Activated T-cell treated with anti-CD3 and anti-CD28 coated beads for 1 hour (primary cell): ENCODE measurements at places on chromosomes 3 and 15.
A peak's percentile ranks its signal among the peaks of the same experiment; 100 is the strongest.

GRCh38 chr15:96416218-96416933 lies 85.9 kb downstream of the NR2F2 start:
- DNase-seq = no peak

DNA sequence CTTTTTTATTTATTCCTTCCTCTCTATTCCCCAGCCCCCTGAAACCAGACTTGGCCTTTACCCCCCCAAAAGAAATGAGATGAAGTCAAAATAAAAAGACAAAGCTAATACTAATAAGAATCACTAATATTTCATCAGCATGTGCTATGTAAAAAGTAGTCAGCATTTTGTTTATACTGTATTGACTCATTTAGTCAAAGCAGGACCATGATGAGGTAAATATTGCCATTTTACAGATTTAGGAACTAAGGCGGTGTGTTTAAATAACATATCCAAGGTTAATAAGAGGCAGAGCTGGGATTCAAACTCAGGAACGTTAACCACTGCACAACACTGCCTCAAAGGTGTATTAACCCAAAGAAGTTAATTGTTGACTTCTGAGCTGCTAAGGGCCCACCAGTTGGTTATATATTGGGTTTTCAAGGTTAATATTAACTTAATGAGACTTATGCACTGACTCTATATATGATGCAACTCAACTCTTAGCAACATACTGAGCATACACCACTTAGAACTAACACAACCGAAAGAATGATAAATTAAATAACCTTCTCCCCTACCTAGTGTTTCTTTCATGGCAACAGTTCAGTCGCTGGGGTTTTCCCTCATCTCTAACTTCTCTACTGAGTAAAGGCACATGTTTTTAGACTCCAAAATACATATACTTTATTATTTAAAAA lies 34.7 kb downstream of the FOXP1 start:
- no peak for DNase-seq

- no peak for DNase-seq
Measured at GRCh38 chr3:69521286-69521685, 135.4 kb upstream of the FRMD4B start.

GRCh38 chr15:84975871-84976351 lies 5.7 kb upstream of the PDE8A start:
- no peak for DNase-seq

- peak; percentile 58 for DNase-seq
Measured at GRCh38 chr3:43389388-43390254, 103.3 kb downstream of the SNRK start.

DNA sequence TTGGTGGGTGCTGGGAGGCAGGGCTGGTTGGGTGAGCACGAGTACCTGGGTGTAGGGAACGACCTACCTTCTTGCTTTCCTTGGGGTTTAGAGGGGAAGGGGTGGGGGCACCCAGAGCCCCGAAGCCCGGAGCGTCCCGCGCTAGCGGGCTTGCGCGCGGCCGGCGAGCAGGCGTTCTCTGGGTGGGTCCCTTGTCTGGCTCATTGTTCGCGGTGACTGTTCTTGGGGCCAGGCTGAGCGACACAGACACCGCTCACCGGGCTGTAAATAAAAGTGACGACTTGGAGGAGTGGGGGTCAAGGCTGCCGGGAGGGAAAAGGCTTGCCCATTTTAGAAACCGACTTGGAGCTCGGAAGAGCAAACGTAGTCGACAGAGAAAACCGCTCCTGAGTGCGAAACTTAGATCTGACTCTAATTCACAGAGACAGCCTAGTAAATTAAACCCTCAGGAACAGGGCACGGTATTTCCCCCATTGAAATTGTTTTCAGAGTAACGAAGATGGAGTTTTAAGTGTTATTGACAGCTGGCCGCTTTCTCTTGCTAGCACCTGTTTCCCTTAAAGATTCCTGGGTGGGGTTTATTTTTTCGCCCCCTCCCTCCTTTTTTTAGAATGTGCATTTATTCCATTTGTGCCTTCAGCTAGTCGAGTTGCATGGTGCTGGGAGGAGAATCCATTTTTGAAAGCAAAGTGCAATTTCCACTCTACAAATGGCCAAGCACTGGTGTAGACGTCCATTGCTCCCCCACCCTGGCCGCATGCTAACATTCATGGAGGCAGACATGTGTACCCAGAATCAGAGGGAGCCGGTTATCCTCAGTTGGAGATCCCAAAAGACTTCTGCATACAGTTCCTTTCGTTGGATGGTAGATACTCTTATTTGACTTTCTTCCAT lies 532.1 kb upstream of the SEMA6D start:
- no peak for DNase-seq

DNA sequence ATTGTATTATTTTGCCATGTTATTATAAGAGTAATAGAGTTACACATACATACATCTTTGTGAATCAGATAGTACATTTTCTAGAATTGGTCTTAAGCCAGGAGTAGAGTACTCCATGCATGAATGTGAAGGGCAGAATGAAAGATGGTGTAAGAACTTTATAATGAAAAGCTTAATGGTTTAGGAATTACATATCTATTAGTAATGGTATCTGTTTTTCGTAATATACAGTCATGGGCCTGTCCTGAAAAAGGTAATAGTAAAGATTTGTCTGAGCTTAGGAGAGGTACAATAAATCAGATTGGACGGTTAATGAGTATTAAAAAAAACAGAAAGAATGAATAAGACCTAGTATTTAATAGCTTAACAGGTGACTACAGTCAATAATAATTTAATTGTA lies 118.2 kb upstream of the PRTG start:
- no peak for DNase-seq

GRCh38 chr3:117628823-117629291 lies 919.3 kb downstream of the TUSC7 start:
- no peak for DNase-seq

DNA sequence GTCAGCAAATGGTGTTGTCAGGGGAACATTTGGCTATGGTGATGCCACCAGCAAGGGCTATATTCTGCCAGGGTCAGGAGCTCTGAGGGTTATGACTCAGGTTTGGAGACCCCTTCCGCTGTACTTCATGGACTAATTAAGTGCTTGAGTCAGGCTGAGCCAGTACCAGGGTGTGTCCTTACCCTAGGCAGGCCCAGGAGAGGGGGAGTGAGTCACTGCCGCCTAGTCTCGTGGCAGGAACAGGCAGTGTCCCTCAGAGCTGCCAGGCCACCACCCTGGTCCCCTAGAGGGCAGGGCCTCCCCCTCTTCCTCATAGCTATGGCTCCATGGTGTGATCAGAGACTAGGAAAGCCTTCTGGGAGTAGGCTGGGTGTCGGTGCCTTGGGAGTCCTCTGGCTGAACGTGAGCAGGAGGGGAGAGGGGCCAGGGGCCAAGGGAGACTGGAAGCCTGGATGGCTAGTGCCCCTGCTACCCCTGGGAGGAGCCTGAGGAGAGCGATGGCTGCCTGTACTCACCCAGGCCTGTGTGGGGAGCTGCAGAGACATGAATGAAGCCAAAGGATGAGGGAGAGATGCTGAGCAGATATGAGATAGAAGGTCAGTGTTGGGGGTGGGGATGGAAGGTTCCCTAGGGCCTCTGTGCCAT lies 10.6 kb downstream of the MAPKAPK3 start:
- DNase-seq = no peak

GRCh38 chr3:96370637-96371036 lies 443.8 kb upstream of the EPHA6 start:
- no peak for DNase-seq

DNA sequence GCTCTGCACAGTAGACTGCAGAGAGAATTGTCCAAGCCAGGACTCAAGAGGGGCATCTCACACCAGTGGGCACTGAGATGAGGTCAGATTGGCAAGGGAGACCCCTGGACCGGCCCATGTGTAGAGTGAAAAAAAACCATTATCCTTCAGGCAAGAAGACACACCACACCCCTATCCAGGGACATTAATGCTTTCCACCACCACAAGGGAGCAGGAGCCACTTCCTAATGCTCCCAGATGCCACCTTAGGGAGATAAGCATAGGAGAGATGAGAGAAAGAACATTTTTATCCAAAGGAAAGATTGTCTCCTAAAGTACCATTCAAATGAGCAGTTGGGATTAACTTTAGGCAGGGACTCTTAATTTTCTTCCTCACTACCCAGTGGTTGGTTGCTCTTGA lies 109.6 kb upstream of the PTX3 start:
- no peak for DNase-seq
